Natural killer cell (primary cell): ENCODE measurements at places on chromosomes 6 and 20. TPM values are rescaled to one million over a fixed set of nuclear protein-coding genes. Genes with fewer than 3 reads are reported as not detected.

HLA-DMA gene
- 48.1 TPM for total RNA-seq

TFAP2A gene
- total RNA-seq: not detected

SLC52A3 gene
- total RNA-seq: not detected

GRCh38 chr6:11538819-11539468 is 1.4 kb downstream of the TMEM170B start:
- no peaks in the 10 kb centered on the region for H3K27me3 ChIP-seq
- no peak for DNase-seq
- H3K4me1 ChIP-seq: peaks cover 6% of the 10 kb centered on the region

DNA sequence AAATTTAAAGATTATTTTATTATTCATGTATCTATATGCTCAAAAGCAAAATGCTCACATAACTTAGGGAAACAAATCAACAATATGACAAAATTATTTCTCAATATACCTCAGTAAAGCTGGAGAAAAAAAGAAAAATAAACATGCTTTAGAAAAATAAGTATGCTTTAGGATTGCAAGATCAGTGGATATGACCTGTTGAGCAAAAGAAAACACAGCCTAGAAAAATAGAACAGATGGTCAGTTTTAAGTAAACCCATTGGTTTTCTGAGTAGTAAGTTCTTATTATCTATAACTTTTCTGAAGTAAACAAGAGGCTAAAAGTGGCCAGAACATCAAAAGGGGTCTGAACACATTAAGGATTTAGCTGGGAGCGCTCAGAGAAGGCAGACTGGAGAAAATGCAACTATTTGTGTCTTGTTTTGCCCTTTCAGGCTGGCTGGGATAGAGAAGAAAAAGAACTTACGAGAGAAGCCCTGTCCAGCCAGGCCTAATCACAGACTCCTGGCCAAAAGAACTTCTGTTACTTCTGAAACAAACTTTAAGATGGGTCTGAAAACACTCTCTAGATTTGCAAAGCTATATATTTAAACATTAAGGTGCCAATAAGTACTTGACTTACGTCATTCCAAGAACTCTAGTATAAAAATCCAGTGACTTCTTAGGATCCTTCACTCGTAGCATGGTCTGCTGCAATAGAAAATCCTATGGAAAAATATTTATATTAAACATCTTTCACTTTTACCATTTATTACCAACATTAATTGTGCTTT is 16.5 kb downstream of the GLO1 start:
- no peak for DNase-seq
- no peak overlapping the region for H3K4me3 ChIP-seq
- no peaks in the 10 kb centered on the region for H3K27me3 ChIP-seq
- H3K4me1 ChIP-seq: no peaks in the 10 kb centered on the region

DNA sequence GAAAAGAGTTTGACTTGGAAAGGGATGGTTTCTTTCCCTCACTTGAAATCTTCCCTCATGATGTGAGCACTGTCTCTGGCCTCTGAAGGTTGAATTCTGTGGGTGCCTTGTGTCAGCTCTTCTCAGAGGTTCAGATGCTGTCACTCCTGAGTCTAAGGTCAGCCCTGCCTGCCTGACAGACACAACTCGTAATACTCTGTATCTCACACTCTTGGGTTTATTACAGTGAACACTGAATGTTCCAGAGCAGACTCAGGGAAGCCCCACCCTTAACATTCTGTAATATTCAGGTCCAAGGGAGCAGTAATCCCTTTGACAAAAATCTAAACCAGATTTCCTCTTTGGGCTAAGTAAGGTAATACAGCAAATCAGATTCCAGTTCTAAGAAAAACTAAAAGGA is 837.8 kb downstream of the QKI start:
- no peaks in the 10 kb centered on the region for H3K4me1 ChIP-seq
- no peak overlapping the region for H3K27ac ChIP-seq
- H3K4me3 ChIP-seq: no peak overlapping the region
- no peak for DNase-seq
- H3K27me3 ChIP-seq: no peaks in the 10 kb centered on the region

GRCh38 chr6:29924287-29924686 is 18.0 kb upstream of the HLA-A start:
- DNase-seq: no peak
- no peaks in the 10 kb centered on the region for H3K27me3 ChIP-seq
- H3K27ac ChIP-seq: no peak overlapping the region

DNA sequence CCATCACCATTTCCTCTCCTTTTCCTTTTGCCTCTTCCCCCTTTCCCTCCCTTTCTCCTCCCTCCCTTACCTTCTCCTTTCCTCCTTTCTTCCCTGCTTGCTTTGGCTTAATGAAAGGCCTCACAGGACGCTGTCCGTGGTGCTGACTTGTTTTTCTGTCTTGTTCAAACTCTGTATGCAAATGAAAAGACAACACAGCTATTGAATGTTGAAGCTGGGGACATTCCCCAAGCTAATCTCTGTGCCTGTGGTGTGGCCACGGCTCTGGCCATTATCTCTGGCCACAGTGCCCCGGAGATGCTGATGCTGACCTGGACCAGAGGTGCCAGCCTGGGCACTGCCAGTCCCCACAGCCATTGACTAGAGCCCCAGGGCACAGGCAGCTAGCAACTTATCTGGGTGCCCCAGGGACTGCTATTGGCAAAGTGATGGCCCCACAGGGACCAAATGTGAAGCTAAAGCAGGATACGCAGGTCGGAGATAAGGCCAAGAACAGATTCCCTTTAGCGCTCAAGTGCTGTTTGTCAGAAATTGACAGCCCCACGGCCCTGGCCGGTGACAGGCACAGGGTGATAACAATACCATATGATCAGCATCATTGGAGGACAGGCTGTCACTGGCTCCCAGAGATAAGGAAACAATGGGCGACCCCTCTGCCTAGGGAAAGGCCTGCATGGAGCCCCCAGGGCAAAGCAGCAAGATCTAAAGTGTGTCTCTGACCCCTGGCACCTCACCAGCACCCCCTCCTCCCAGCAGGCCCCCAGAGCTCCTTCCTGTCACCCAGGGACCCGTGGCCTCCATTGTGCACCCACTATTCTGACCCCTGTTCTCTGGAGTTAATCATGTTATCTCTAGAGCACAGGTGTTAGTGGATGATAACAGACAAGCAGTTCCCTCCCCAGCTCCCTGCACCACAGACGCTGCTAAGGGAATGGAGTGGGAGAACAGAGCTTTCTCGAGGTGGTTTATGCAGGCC is 31.6 kb upstream of the SLC32A1 start:
- H3K36me3 ChIP-seq: no peaks in the 10 kb centered on the region
- no peak overlapping the region for H3K27ac ChIP-seq
- H3K4me1 ChIP-seq: no peaks in the 10 kb centered on the region
- no peak overlapping the region for H3K4me3 ChIP-seq

GRCh38 chr6:91476000-91476399 is 889.1 kb upstream of the MAP3K7 start:
- no peaks in the 10 kb centered on the region for H3K36me3 ChIP-seq
- no peaks in the 10 kb centered on the region for H3K27me3 ChIP-seq
- no peak overlapping the region for H3K4me3 ChIP-seq
- H3K27ac ChIP-seq: no peak overlapping the region

DNA sequence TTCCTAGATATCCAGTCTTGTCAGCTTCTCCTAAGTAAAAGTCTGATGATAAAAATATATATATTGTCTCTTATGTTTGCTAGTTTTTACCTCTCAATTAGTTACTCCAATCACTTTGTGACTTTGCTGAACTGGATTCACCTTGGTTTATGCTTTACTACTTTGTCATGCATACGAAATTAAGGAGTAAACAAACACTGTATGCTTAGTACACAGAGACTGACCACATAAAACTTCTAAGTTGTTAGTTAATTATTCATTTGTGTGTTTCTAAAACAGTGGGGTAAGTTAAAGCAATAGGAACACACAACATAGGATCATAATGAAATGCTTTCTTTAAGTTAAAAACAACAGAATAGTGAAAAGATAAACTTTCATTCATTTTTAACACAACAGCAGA is 877.3 kb upstream of the MAP3K7 start:
- no peaks in the 10 kb centered on the region for H3K4me1 ChIP-seq
- no peaks in the 10 kb centered on the region for H3K27me3 ChIP-seq
- no peak for DNase-seq
- no peak overlapping the region for H3K4me3 ChIP-seq
- no peak overlapping the region for H3K27ac ChIP-seq
